Brain microvascular endothelial cell (primary cell): ENCODE measurements at places on chromosomes 4 and X.

GRCh38 chr4:128821151-128821550 is 11.7 kb downstream of the JADE1 start:
- DNase-seq, result no peak

- no peak for DNase-seq
Measured at GRCh38 chrX:107766470-107767150, 9.0 kb downstream of the TSC22D3 start.

DNA sequence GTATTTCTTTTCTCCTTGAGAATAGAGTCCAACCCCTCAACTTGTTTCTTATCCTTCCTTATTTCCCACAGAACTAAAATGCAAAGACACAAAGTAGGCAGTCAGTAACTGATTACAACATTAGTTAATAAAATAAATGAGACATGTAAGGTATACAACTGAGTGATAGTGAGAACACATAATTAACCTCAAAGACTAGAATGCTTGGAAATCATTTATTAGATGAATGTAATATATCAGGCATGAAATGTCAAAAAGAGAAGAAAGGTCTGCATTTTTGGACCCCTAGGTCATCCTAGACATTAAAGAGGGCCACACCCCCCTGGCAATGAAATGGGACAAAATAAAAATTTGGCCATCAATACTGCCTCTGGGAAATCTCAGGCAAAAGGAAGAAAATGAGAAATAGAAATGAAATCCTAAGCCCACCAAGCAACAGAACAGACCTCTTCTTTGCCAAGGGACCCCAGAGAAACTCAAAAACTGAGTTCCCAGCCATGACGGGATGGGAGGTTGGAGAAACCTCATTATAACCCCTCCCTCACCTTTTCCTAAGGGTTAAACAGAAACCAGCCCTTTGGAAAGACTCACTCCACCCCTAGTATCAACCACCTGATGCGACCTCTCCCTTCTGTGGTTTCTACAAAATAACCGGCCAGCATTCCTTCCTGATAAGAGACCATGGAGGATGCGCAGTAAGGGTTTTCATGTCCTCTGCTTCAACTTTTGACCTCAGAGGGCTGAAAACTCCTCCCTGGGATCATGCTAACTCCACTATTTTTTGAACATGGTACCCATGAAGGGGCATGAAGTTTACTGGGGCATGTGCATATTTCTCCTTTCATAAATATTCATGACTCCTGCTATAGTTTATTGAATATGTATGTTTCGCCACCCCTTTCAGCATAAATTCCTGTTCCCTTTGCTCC is 90.0 kb upstream of the EXOC1L start:
- DNase-seq, result no peak

DNA sequence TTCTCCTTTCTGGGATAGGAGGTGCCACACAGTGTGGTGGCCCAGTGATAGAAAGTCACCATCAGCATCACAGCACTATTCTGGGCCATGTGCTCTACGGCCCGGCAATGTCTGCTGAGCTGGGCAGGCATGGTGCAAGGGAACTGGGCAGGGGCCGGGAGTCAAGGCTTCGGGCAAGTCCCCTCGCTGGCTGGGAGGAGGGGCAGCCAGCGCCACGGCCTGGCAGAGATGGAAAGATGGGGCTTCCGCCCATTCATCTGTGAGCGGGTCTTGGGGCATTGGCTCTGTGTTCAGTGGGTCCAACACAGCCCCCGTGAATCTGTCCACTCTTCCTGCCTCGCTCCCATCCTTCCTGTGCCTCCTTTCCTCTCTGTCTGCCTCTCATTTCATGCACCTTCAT is 7.1 kb upstream of the ATP2B3 start:
- DNase-seq, result no peak

DNA sequence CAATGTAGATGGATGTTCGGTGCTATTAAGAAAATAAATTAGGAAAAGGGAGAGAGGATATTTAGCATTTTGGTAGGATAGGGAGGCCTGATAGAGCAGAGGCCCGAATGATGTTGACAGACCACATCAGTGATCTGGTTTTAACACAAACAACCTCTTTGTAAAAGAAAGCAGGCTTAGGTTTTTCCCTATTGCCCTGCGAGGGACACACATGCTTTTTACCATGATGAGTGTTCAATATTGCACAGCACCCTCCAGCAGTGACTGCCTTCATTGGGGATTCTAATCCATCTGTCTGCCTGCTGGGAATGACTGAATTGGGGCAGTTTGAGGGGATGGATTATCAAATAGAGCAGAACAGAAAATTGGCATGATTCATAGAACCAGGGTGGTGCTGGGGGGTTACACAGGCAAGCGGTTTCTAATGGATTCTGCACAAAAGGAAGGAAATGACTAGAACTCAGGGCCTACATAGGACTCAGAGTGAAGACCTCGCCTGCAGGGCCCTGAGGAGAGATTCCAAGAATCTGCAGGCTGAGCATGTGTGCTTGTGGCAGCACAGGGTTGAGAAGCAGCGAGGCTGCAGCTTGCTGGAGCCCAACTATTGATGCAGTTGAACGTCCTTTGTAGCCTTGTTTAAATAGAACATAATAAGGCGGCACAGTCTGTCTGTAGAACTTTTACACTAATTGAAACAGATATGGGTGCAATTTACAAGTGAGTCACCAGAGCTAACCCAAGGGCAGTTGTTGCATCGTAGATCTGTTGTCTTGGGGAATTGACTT is 58.0 kb downstream of the RHOH start:
- peak; percentile 14 for DNase-seq

DNA sequence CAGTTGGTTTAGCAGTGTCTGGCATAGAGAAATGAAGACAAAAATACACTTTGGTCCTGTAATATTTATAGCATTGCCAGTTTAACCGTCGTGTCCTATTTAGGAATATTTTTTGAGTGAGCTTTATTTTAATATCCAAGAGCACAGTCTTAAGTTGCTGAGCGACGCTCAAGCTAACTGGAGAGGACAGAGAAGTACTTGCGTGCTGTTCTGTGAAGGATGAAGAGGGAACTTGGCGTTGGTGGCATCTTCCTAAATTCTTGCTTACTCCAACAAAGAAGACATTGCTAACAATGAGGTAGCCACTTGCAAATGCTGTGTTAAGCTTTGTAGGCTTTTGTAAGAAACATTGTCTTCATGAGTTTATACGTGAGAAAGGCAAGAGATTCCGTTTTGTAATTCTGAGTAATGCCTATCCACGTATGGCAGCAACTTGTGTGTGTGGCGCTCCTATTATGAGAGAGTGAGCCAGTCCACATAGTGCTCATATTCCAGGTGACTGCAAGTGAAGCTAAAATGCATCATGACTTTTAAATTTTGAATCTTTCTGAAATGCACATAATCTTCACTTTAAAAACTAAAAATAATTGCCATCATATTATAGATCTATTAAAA is 50.6 kb downstream of the SYNPO2 start:
- no peak for DNase-seq

- no peak for DNase-seq
Measured at GRCh38 chrX:67004451-67004850, 365.6 kb upstream of the EDA2R start.

GRCh38 chrX:23062359-23062758 is 62.6 kb downstream of the DDX53 start:
- DNase-seq, result no peak

DNA sequence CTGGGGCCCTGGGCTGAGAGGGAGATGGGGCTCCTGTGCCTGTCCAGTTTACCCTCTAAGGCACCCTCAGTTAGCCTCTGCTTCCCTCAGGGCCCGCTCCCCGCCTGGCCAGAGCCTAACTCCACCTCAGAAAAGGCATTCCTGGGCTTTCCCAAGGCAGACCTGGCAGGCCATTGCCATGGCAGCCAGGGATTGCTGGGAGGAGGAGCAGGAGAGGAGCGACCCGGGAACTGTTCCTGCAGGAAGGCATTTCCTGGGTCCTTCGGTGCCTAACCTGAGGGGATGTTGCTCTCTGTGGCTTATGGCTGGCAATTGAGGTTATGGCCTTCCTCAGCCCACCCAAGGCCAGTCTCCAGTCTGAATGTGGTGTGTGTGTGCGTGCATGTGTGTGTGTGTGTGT is 131.3 kb downstream of the PJA1 start:
- no peak for DNase-seq

GRCh38 chr4:124938836-124939235 is 226.3 kb upstream of the ANKRD50 start:
- DNase-seq, result no peak

GRCh38 chrX:69124108-69124507 is 41.1 kb downstream of the PJA1 start:
- peak; percentile 9 for DNase-seq

DNA sequence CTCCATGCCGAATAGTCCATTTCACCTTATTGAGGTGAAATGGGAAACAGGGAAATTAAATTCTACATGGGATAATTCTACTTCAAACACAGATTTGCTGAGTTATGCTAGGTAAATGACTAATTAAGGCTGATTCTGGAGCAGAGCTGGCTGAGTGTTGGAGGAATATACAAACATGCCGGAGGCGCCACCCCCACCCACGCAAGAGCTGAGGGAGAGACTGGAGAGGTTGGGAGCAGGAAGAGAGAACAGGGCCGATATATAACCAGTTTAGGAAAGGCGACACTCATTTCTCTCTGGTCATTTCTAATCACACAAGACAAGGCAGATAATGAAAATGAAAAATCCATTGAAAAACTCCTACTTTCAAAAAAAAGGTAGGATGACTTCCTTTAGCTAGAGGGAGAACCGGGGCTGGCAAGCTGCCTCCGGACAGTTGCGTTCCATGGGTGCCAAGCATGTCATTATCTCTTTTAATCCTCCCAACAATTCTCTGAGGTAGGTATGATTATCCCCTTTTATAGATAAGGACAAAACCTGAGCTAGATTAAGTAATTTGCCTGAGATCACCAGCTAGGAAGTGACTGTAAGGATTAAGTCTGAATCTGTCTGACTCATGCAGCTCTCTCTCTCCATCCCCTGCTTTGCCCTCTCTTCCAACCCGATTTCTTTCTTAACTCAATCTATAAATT is 27.6 kb upstream of the CFAP299 start:
- peak; percentile 43 for DNase-seq

DNA sequence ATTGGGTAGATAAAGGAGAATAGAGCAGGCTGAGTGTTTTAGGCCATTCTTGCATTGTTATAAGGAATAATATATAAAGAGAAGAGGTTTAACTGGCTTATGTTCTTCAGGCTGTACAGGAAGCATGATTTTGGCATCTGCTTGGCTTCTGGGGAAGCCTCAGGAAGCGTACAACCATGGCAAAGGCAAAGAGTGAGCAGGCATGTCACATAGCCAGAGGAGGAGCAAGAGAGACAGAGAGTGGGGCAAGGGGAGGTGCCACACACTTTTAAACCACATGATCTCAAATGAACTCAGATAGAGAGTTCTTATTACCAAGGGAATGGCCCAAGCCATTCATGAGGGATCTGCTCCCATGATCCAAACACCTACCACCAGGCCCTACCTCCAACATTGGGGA is 4.4 kb upstream of the METTL14 start:
- DNase-seq, result no peak

DNA sequence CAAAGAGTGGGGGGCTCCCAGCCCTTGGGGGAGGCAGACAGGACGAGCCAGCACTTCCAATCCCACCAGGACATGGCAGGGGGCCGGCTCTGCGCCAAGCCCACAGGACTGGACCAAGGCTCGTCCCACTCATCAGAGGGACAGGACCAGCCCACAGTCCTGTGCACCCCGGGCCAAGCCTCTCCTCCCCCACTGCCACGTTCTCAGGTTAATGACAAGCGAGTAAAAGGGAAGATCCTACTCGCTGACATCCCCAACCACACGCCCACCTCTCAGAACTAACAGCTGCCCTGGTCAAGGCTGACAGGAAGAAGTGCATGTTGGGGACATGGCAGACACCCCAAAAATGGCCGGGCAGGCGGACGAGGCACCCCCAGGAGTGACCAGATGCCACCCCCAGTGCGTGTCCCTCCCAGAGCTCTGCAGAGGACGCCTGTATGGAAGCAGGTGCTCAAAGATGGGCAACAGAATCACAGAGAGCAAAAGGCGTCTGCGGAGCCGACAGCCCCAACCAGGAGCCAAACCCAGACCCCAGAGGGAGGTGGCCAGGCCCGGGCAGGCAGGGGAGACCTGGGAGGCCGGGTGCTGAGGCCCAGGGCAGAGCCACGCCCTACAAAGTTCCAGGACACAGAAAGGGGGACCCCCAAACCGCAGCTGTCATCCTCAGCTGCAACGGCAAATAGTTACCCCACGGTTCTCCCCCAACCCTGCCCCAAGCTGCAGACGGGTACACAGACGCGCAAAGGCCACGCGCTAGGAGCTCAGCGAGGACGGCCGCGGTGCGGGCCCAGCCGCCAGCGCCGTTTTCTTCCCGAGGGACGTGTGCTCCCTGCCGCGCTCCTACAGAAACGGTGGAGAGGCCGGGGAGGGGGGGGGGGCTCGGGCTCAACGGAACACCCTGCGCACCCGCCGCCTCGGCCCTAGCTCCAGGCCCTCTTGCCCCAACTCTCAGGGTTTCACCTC is 1.7 kb downstream of the CTBP1 start:
- DNase-seq, result no peak

GRCh38 chr4:1629699-1630083 is 54.4 kb downstream of the FAM53A start:
- no peak for DNase-seq

GRCh38 chr4:151114986-151115385 is 15.6 kb downstream of the RPS3A start:
- DNase-seq, result no peak

- DNase-seq, result no peak
Measured at GRCh38 chrX:107773906-107774435, 1.6 kb downstream of the TSC22D3 start.

GRCh38 chrX:136322064-136322463 is 21.3 kb downstream of the ADGRG4 start:
- DNase-seq, result no peak

- DNase-seq, result peak; percentile 49
Measured at GRCh38 chrX:9153300-9153699, 119.4 kb upstream of the FAM9B start.

DNA sequence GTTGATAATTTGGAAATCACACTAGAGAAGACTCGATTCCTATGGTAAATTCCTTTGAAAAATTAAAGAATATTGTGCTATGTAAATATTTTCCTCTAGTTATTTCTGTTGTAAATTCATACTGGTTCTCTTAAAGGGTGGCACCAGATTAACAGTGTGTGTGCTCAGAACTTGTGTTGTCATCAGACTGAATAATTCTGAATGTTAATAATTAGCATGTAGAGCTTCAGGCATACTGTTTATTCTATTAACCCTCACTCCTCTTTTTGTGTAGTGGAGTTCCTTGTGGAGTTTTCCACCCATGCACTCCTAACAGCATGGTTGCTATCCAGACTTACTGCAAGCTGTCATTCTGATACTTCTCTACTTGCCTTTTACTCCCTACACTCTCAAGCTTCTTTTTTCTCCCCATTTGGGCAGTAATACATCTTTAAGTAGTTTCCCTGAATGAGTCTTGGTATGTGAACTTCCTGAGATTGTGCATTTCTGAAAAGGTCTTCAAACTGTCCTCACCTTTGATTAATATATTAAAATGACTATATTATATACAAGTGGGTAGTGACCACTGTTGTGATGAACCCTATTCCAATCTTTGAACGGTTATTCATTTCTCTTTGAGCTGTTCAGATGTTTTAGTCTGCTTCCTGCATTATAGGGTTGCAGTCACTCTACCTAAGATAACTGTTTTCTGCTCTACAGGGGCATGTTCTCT is 29.9 kb upstream of the RTL8A start:
- no peak for DNase-seq

GRCh38 chrX:48626401-48627298 is 29.4 kb downstream of the WDR13 start:
- DNase-seq, result no peak
